ENCODE measurements at places on chromosomes 12 and 14. TPM values are rescaled to one million over a fixed set of nuclear protein-coding genes. Genes with fewer than 3 reads are reported as not detected.

KLRG1 gene
- total RNA-seq, result 4.7 TPM

RPS6KL1 gene
- 15.1 TPM for total RNA-seq

GPR135 gene
- 3.1 TPM for total RNA-seq

PTPN6 gene
- 4.4 TPM for total RNA-seq

DNA sequence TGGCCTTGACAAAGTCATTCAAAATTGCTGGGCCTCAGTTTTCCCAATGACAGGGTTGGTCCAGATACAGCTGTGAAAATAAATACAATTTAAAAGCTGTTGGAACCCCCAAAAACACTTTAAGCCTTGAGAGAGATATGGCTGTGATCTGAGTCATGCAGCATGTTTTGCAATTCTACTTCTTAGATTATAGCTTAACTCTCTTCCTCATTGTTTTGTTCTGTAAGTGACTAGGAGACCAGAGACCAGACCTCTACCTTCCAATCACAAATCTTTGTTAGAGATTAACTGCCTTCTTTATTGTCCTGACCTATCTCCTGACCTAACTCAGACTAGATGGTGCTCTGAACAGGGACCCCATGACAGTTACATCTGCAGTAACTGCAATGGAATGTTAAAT is 198.1 kb downstream of the STXBP6 start:
- H3K4me1 ChIP-seq, result peaks cover 8% of the 10 kb centered on the region
- H3K36me3 ChIP-seq, result no peaks in the 10 kb centered on the region
- DNase-seq, result no peak
- no peak overlapping the region for H3K27ac ChIP-seq
- no peak overlapping the region for H3K4me3 ChIP-seq

KLRK1 gene
- not detected for total RNA-seq

GRCh38 chr12:54868690-54869089 is 14.4 kb downstream of the MUCL1 start:
- H3K4me1 ChIP-seq, result no peaks in the 10 kb centered on the region
- H3K27ac ChIP-seq, result no peak overlapping the region
- no peak overlapping the region for H3K4me3 ChIP-seq
- H3K27me3 ChIP-seq, result no peaks in the 10 kb centered on the region
- no peak for DNase-seq

ARHGEF25 gene
- total RNA-seq, result 17.3 TPM

DNA sequence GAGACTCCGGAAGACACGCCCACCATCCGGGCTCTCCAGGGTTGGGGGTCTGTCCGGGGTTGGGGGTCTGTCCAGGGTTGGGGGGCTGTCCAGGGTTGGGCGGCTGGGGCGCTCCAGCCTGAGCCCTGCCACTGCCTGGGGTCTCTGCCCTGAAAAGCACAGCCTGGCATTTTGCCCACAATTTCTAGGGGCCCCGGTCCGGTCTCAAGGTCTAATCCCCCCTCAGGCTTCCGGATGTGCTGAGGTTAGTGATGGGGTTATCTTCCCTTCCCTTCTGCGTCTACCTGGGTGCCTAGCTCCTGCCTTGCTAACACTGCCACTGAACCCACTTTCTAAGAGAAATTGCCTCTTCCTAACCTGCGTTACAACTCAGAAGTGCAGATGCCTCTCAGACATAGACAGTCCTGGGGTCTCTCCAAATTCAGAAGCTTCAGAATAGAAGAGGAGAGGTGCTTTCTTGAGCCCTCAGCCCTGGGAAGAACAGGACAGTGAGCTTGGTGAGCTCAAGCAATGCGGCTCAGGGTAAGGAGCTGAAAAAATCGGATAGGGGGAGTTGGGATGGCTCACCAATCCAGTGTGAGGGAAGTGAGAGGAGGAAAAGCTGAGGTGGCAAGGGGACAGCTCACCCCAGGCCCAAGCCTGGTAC is 5.7 kb downstream of the LHX5 start:
- H3K36me3 ChIP-seq, result no peaks in the 10 kb centered on the region
- H3K27me3 ChIP-seq, result no peaks in the 10 kb centered on the region
- DNase-seq, result peak; percentile 66

- no peaks in the 10 kb centered on the region for H3K36me3 ChIP-seq
- H3K27me3 ChIP-seq, result no peaks in the 10 kb centered on the region
- no peak overlapping the region for H3K27ac ChIP-seq
- H3K4me3 ChIP-seq, result no peak overlapping the region
Observed at GRCh38 chr12:96236221-96236822, 42.1 kb downstream of the ELK3 start.

SLC25A3 gene
- 1,100 TPM for total RNA-seq
